NCI-H2029 treated with DMSO at 0.1 percent for 48 hours (cell line): ENCODE measurements at places on chromosomes 1 and 21.

- DNase-seq: no peak
These were observed 11.4 kb downstream of the EDEM3 start for GRCh38 chr1:184743062-184743756.

DNA sequence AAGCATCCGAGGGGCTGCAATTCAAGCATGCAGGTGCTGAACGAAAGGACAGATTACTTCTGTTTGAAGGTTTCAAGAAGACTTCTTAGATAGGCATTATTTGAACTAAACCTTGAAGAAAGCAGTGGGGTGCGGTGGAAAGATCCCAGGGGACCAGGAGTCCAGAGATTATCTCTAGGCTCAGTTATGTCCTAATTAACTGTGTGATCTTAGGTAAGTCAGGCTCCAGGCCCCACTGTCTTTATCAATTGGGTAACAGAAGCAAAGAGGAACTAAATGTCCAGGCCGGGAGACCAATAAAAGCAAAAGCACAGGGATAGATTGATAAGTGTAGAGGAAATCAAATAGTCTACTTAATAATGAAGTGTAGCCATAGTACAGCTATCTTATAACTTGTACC, 72.9 kb upstream of the CDC42BPA start:
- no peak for DNase-seq

DNA sequence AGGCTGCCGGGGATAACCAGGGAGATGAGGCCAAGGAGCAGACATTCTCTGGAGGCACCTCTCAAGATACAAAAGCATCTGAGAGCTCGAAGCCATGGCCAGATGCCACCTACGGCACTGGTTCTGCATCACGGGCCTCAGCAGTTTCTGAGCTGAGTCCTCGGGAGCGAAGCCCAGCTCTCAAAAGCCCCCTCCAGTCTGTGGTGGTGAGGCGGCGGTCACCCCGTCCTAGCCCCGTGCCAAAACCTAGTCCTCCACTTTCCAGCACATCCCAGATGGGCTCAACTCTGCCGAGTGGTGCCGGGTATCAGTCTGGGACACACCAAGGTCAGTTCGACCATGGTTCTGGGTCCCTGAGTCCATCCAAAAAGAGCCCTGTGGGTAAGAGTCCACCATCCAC, 19.4 kb upstream of the SH3D21 start:
- no peak for DNase-seq

DNA sequence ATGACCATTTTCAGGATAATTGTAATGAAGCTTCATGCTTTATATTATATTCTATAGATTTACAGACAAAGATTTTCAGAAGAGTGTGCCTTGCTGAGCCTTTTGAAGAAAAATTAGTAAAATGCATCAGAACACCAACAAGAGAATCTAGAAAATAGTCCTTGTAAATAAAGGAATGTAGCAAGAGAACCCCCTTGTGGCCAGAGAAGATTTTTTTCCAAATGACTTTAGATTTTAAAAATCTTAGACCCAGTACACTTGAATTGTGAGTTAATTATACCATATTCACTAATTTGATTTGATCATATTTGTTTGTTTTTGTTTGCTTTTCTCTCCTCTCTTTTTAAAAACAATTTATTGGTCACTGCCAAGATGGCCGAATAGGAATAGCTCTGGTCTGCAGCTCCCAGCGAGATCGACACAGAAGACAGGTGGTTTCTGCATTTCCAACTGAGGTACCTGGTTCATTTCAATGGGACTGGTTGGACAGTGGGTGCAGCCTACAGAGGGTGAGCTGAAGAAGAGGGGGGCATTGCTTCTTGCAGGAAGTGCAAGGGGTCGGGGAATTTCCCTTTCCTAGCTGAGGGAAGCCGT, 12.8 kb upstream of the IFI44L start:
- DNase-seq: no peak

DNA sequence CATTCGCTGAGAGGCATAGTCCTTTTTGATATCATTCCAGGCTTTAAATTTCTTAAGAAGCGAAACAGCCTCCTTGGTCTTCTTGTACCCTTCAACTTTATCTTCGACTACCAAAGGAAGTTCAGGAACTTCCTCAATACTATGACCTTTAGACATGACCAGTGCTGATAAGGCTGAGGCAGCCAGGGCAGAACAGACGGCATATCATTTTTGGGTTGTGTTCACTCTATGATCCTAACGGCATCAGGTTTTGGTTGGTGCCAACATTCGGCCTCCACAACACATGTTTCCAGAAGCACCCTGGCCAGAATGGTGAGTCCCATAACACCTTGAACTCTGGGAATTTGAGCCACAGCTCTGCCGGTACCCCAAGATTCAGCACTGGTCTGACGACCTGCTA, 31.4 kb upstream of the MYOC start:
- DNase-seq: no peak

DNA sequence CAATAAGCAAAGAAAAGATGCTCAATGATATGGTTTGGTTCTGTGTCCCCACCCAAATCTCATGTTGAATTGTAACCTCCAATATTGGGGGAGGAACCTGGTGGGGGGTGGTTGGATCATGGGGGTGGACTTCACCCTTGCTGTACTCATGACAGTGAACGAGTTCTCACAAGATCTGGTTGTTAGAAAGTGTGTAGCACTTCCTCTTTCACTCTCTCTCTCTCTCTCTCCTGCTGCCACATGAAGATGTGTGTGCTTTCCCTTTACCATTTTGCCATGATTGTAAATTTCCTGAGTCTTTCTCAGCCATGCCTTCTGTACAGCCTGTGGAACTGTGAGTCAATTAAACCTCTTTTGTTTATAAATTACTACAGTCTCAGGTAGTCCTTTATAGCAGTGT, 248.4 kb downstream of the HHIPL2 start:
- no peak for DNase-seq

DNA sequence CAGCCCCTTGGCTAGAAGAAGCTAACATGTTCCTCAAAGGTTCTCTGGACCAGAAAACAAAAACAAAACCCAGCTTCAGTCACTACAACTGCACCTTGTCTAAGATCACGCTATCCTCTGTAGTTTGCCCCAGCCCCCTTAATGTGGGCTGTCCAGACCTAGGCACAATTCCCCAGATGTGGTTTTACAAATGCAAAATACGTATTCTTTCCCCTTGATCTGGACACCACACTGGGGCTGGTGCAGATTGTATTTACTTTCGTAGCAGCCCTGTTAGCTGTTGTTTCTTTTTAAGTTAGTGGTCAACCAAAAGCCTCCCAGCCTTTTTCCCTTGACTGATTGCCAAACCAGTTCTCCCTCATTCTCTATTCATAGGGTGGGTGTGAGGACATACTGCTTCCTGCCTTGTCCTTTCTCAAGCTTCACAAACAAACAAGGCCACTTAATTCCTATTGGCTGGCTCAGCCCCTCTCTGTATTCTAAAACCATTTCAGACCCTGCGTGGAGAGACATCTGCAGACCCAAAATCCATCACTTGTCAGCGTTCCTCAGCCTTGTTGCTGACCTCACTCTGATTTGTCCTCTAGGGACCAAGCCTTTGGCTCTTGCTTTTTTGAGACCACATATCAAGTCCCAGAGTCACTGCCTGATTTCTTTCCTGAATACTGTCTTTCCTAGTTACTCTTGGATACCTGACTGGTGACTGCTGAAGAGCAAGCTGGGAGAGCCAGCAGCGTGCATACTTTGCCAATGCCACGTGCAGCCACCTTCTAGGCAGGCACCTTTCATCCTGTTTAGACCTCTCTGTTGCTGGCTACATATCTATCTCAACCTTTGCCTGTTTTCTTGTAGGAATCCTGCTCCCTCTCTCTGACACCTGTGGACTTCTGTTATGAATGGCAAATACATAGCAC, 96.4 kb upstream of the RAB3GAP2 start:
- DNase-seq: no peak
